ENCODE measurements at places on chromosomes 16 and 17.

GRCh38 chr17:38463451-38463858 is 35.2 kb downstream of the ARHGAP23 start:
- DNase-seq = no peak

GRCh38 chr17:15926039-15926740 is 18.7 kb upstream of the ADORA2B start:
- no peak for DNase-seq

GRCh38 chr17:48598736-48599135 is 5.2 kb upstream of the HOXB5 start:
- no peak for DNase-seq

- no peak for DNase-seq
These were observed 48.6 kb downstream of the CMIP start for GRCh38 chr16:81492965-81493754.

- no peak for DNase-seq
These were observed 3.5 kb downstream of the CYB561 start for GRCh38 chr17:63442549-63443035.

DNA sequence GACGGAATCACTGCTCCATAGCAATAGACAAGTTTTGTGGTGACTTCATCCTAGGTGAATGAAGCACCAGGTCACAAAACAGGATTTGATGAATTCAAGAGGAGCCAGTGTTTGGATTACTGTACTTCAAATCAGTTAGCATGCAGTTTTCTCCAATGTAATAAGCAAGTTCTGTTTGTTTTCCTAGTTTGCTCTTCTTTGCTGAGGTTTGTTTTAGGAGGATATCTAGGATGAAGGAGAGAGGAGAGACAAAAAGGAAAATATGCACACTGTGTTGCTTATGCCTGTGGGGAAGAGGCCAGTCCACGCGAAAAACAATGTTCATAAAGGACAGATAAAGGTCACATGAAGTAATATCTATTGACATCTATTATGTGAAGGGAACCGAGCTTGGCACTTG is 9.0 kb downstream of the KRT37 start:
- no peak for DNase-seq

DNA sequence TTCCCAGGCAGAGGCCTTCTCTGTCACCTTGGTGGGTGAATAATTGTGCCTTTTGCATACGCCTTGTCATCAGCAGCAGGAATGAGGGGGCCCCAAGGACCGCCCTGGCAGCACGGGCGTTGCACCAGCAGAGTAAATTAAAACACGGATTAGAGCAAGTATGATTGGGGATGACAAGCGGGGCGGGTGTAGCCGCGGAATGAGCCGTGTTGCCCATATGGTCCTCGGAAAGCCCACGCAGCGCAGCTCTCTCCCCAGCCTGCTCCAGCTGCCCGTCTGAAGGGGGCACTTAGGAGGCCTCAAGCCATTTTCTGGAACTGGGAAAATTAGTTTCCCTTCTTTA is 299.4 kb upstream of the IRX3 start:
- no peak for DNase-seq

DNA sequence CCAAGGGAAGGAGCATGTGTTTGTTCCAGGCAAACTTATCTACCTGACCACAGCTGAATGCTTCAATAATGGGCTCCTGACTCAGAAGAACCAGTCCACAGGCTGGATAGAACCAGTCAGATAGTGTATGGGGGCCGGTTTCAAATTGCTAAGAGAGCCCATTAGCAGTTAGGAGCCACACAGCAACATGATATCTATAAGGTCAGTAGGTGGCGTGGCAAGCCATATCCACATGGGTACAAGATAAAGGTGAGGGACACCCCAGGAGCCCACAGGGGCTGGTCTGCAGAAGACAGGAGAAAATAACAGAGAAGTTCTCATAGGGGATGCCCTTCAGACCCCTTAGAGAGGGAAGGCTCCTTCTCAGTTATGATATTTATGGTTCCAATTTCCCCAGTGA is 31.6 kb upstream of the CDRT15 start:
- DNase-seq = no peak

DNA sequence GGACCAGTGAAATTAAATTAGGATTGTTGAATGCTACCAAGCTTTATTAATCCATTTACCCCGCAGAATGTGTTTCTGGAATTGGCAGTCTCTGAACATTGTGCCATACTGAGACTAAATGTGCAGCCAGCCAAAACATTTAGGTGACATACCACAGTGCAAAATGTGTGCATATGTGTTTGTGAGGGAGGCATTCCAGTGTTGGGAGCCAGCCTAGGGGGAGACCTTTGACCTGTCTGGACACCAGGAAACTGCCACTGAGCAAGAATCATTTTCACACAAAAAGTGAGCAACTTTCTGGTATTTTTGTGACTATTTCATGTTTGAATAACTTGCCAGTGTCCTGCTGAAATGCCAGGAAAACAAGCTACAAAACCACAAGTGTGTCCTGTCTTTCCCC is 64.7 kb upstream of the SLC12A3 start:
- no peak for DNase-seq

DNA sequence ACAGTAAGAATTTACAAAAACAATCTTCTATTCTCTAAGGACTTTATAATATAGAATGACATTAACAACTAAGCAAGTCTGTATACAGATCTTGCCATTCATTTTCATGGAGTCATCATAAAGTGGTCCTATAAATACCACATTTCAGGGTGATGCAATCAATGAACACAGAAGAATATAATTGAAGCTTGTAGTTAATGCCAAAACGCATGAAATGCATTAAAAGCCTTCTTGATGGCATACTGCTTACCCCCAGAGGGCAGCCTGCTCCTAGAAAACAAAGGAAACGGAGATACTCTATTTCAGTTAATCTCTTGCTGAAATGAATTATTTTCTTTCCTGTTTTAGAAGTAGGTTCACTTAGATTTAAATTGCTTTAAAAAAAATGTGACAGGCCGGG is 45.2 kb upstream of the STAC2 start:
- no peak for DNase-seq

- DNase-seq = no peak
These were observed 19.6 kb downstream of the DNAH17 start for GRCh38 chr17:78557598-78558039.

GRCh38 chr17:64187093-64187895 is 57.4 kb upstream of the ERN1 start:
- DNase-seq = no peak

- DNase-seq = no peak
These were observed 52.1 kb upstream of the TNRC6A start for GRCh38 chr16:24677388-24677787.

GRCh38 chr16:12422233-12422632 is 381.5 kb downstream of the CPPED1 start:
- no peak for DNase-seq

DNA sequence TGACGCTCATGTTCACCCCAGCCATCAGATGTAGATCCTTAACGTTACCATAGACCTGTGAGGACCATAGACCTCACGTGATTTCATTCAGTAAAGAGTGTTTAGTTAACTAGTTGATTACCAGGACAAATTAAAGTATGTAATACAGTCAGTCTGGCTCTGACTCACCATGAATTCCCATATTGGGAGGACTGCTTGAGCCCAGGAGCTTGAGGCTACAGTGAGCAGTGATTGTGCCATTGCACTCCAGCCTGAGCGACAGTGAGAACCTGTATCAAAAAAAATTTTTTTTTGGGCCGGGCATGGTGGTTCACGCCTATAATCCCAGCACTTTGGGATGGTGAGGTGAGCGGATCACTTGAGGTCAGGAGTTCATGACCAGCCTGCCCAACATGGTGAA is 13.5 kb upstream of the FA2H start:
- no peak for DNase-seq

- no peak for DNase-seq
These were observed 23.7 kb downstream of the SRL start for GRCh38 chr16:4218202-4218601.

- DNase-seq = peak; percentile 71
These were observed 26.9 kb upstream of the RPL38 start for GRCh38 chr17:74176546-74177001.

DNA sequence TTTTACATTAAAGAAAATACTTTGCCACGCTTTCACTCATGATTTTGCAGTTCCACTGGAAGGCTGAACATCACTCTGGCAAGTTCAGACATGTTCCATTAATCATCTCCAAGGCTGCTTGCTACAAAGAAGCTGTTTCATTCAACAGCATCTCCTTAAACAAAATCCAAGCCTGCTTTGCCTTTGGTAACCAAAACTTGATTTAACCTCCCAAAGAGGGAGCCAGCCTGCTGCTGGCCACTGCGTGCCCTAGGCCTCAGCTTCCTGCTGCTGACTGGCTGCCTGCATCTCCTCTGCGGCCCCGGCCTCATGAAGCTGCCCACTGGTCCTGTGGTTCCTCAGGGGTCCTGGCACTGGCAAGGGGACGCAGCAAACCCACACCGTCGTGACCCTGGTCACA is 31.8 kb downstream of the ANKRD11 start:
- no peak for DNase-seq

DNA sequence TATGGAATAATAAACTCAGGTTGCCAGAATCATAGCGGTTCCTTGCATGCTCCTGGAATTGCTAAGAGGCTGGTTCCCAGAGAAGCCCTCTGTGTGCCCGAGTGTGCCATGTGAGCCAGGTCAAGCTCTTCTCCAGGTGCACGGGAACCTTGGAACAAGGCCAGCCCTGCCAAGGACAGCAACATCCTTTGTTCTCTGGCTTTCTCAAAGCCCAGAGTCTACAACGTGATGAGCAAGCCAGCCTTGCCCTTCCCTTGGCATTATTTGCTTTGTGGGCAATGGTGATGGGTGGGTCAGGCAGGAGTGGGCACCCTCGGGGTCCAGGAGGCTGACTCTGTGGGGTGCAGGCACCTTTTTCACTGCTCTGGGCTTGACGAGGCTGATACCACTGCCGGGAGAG is 14.2 kb upstream of the SEC14L1 start:
- DNase-seq = peak; percentile 66

- no peak for DNase-seq
These were observed 2.9 kb upstream of the ABCA10 start for GRCh38 chr17:69231521-69231920.

DNA sequence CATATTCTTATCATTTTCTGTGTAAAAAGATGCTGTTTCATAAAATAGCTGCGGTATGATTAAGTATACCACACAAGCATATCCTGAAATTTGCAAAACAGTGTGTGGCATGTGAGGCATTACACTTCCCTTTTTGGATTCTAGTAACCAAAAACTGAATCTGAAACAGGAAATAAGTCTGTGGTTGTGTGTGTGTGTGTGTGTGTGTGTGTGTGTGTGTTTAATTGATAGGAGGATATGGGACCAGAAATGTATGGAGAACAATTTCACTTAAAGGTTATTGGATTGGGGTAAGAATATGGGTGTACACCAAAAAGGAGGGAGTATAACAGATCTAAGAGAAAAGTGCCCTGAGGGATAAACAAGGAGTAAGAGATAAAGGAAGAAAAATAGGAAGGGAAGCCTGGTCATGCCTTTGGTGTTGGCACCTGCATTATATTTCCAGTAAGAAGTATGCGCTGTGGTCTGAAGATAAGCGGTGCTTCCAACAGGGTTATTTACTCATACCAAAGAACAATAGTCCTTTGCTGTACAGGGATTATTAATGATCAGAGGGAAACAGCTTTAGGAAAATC is 4.0 kb downstream of the LYRM1 start:
- DNase-seq = peak; percentile 28

DNA sequence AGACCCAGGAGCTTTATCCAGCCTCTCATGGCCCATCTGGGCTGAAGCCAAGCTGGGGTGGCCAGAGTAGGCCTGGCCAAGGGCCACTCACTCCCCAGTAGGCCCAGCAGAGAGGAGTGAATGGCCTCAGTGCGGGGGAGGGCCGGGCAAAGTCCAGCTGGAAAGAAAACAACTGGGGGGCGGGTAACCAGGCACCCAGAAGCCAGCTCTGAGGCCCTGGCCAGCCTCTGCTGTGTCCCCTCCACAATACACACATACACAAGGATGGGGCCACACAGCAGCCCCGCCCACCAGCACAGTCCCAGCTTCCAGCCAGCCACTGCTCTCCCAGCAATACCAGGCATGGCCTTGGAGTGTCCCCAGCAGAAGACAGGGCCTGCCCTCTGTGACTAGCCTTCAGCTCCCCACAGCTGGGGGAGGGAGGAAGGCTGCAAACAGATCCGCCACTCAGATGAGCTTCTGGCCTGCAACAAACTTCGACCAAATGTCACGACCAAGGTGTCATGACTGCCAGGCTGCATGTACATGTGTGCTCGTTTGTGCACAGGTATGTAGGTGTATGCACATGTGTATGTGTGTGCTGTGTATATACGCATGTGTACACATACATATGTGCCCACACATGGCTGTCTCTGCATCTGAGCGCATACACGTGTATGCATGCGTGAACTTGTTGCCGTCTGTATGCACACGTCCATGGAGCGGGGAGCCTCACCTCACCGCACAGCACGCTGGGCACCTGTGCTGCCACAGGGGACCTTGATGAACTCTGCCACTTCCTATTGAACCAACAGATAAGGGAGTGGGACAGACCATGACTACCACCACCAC is 5.0 kb downstream of the CARHSP1 start:
- no peak for DNase-seq

GRCh38 chr16:87351320-87351698 is 32.3 kb downstream of the FBXO31 start:
- DNase-seq = no peak

- no peak for DNase-seq
These were observed 78.9 kb downstream of the CMIP start for GRCh38 chr16:81523387-81524115.

- no peak for DNase-seq
These were observed 10.1 kb upstream of the TANGO6 start for GRCh38 chr16:68833251-68833650.

GRCh38 chr16:24839347-24839972 is 6.3 kb upstream of the SLC5A11 start:
- no peak for DNase-seq

DNA sequence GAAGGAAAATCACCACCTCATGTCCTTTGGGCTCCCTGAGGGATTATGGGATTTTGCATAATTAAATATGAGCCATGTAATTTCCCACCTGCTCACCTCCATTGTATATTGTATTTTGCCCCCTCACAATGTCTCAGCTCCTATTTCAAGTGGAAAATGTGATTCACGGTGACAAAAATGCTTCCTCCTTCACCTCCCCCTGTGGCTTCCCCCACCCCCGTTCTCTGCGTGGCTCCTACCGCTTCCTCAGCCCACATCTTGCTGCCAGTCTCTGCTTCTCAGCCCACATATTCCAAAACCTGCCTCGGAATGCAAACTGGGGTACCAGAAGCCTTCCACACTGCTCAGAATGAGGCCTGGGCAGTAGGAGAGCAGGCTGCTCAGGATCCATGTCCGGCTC is 394.5 kb upstream of the C16orf82 start:
- no peak for DNase-seq

- DNase-seq = no peak
These were observed 33.6 kb downstream of the TEKT5 start for GRCh38 chr16:10660950-10661635.
